ENCODE measurements at places on chromosomes 11 and 22. TPM values are rescaled to one million over a fixed set of nuclear protein-coding genes. Genes with fewer than 3 reads are reported as not detected.

FDX1 gene
- total RNA-seq = 13.7 TPM

OR4C16 gene
- total RNA-seq = not detected

ZNF214 gene
- 1.00 TPM for total RNA-seq

DCHS1 gene
- total RNA-seq = 2.0 TPM

LIPT2 gene
- 2.7 TPM for total RNA-seq

GDPD4 gene
- not detected for total RNA-seq

TANGO2 gene
- 30.2 TPM for total RNA-seq

RIMBP3C gene
- total RNA-seq = 0.68 TPM

MPPED2 gene
- total RNA-seq = not detected

NXPE4 gene
- not detected for total RNA-seq

ZNF280A gene
- 0.06 TPM for total RNA-seq

SLC22A12 gene
- not detected for total RNA-seq

MS4A6E gene
- total RNA-seq = not detected

SLC35E4 gene
- 6.1 TPM for total RNA-seq

IL17REL gene
- total RNA-seq = not detected

TIGD3 gene
- total RNA-seq = not detected

CHKA gene
- 8.3 TPM for total RNA-seq

NRGN gene
- total RNA-seq = not detected

KRTAP5-1 gene
- not detected for total RNA-seq

OR10A2 gene
- total RNA-seq = not detected

KIF18A gene
- 0.94 TPM for total RNA-seq

NELL1 gene
- total RNA-seq = not detected

All from cardiac ventricle fibroblast (primary cell).